ENCODE measurements at places on chromosomes 11 and 22.

DNA sequence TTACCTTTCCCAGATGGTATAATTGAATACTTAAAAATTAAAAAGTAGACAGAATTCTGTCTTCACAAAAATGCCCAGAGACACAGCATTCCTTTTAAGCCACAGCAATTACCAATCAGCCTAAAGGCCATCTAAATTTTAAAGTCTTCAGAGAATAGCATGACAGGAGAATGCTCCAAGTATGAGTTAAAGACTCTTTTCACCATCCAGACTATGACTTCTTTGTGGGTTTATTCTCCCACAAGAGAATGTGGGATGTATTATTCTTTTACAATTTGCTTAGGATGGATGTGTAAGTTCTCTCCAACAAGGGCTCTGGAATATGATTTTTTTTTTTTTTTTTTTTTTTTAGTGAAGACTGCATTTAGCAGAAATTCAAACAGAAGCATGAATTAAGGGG is 249.9 kb downstream of the TTC28 start:
- DNase-seq = no peak

GRCh38 chr22:39487826-39488520 is 14.1 kb upstream of the MIEF1 start:
- DNase-seq = no peak

DNA sequence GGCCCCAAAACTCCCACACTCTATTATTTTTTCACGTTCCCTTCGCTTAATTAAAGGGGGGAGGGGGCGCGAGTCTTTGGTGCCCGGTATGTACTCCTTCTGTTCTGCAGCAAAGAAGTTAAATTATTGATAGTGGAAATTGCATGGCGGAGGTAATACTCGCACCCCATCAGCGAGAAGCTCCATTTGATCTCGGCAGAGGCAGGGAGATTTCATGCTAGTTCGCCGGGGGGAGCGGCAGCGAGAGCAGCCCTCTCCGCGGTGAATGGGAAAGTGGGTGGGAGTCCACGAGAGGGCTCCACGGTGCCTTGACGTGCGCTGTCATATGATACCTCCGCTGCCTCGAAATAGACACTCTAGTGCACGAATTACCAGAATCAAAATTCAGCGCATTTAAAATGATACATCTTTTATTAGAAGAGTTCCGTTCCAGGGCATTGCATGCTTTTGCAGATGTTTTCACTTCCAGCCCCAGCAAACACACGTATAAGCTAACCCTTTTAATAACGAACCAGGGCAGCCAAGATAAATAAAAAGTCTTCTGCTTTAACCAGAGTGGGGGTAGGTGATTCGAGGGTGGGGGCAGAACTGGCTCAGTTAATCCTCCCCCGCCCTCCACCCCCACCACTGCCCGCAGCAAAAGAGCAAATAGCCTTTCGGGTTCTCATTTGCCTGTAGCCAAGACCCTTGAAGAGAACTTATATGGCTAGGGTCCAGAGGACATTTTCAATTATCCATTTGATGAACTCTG is 1.3 kb upstream of the BDNF start:
- DNase-seq = peak; percentile 50

- no peak for DNase-seq
These were observed 27.5 kb downstream of the SNX19 start for GRCh38 chr11:130888790-130889189.

DNA sequence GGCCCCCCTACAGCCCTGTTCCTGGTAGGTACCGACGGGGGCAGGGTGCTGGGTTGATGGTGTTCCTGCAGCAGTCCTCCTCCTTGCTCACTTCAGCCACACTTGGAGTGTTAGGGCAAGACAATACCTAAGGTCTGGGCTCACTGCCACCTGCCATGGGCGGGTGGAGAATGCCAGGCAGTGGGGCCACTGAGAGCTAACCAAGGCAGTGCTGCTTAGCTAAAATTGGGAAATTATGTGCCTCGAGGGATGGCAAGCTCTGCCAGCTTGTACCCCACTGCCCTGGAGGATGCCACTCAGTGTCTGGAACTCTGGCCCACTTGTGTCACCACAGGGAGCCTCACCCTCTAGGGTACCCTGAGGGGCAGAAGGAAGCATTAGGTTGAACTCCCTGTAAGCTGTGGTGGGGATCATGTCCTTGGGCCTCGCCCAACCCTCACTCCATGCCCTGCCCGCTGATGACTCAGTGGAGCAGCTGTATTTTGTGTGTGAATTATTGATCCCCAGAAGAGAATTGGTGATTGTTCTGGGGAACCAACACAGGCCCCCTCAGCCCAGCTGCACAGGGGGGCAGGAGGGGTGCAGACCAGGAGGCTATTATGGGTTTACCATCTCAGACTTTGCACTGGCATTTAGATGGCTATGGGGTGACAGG is 17.7 kb downstream of the PHLDB1 start:
- no peak for DNase-seq
